Epithelial cell of proximal tubule (primary cell): ENCODE measurements at places on chromosomes 6 and 20. TPM values are rescaled to one million over a fixed set of nuclear protein-coding genes. Genes with fewer than 3 reads are reported as not detected.
A peak's percentile ranks its signal among the peaks of the same experiment; 100 is the strongest.

DNA sequence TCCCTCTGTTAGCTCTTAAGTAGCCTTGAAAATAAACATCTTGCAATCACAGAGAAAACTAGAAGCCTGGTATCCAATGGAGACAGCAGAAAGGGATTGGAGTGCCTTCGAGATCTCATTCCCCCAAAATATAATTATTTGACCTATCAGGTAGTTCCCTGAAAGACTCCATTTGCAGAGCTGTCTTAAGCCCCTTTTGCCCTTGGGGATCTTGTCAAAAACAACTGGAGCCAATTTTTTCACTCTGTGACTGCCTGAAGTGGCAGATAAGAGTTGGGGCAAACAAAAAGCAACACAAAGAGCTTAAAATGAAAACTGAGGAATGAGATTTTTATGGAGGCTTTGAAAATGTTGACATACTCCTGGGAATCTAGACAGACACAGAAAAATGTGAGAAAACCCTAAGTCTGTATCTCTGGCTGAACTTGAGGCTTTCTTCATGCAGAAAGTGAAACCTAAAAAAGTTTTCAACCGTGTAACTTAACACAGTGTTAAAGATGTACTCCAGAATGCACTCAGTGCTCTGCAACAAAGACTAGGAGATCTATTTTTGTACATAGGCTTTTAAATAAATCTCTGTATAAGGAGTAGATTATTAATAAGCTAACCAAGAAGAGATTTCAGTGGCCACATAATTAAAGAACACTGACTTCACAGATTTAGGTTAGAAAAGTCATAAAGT lies 971.1 kb upstream of the MAN1A1 start:
- no peak for DNase-seq

OR2J3 gene
- total RNA-seq = not detected in 2 replicates

VWA7 gene
- total RNA-seq = 0.65 and 2.2 TPM in 2 replicates

NOX3 gene
- total RNA-seq = 0.07 TPM in 1 of 2 replicates, not detected in the other

PPP1R16B gene
- not detected in 2 replicates for total RNA-seq

DNA sequence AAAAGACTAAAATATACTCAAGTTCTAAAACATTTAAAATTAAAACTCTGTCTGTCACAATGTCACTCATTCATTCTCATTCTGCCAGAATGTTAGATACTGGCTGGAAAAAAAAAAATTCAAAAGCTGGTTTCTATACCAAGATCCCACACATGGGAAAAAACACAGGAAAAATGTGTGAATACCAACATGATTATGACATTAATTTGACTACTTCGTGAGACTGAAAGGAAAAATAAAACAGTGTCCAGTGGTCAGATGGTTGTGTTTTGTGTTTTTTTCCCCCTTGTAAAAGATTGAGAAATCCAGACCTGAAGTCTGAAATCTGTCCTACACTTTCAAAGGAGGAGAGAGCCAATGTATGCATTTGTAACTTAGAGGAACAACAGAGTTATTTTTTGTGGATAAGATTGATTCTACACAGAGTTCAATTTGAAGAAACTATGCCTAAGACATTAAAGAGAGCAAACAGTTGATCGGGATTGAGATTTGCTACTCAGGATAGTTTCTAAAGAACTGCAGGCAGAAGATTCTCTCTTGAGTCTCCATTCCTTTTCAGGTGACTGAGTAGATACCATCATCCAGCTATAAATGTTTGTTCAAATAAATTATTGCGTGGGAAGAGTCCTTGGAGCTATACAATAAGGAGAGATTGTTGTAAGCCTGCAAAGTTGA lies 39.2 kb upstream of the TXLNB start:
- DNase-seq = no peak

DNA sequence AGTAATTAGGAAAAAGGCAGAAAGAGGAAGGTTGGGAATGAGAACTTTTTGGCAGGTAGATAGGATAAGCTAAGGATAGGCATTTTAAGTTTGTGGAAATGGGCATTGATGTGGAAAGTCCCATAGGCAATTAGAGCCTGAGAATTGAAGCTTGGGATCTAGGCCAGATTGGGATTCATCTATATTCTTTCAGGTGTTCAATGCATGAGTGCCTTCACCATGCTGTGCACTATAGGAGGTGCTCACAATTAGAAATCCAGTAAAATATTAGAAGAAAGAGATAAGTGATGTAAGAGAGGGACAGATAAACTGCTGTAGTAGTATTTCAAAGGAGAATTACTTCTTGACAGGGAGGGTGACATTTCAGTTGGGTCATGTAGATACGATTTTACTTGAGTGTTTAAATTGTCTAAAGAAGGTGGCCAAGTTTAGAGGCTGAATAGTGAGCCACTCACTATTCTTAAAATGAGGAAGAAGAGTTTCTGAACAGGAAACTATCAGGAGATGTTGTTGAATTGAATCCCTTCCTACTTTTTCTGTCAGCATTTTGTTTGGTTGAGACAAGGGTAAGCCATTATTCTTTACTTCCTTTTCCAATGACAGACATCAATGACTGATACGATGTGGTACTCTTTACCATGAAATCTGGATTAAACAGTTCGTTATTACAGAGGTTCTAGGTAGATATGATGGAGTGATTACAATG lies 31.0 kb upstream of the CTAGE9 start:
- DNase-seq = no peak

PNPLA1 gene
- total RNA-seq = not detected in 2 replicates

- peak; percentile 6 for DNase-seq
These were observed 33.4 kb upstream of the SLC22A1 start for GRCh38 chr6:160088069-160088783.

DNA sequence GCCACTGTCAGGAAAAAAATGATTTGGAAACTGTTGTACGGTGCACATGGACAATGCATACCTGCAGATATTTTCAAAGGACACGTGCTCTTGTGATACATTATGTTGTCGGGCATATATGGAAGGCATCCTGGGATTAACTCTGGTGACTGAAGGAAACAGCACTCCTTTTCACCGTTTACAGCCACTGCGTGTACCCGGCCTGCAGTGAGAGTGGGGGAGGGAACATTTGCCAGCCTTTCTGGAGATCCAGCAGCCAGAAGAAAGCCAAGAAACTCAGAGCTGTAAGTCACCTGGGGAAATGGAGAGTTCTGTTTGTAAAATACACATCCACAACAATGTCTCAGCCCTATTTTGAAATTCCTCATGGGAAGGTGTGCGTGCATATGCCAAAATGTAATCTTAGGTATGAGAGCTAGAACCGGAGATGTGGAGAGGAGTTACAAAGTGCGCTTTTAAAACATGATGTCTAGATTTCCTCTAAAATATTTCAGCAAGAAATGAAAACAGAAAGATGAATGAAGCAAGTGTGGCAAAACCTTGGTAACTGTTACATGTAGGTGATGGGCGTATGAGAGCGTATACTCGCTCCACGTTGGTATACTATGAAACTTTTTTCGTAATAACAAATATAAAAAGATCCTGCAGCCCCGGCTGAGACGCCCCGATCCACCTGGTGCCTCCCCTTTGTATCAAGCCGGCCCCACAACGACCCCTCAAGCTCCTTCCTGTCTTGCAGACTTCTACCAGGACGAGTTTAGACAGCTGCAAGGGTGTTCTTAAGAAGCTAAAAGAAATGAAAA lies 8.6 kb upstream of the FOXF2 start:
- no peak for DNase-seq

RCAN2 gene
- total RNA-seq = 1.4 and 5.3 TPM in 2 replicates

GRCh38 chr6:23650676-23651075 lies 475.3 kb upstream of the NRSN1 start:
- no peak for DNase-seq

- no peak for DNase-seq
These were observed 42.2 kb downstream of the VSTM2L start for GRCh38 chr20:37945091-37945547.

GRCh38 chr20:19995220-19995863 lies 21.8 kb upstream of the NAA20 start:
- no peak for DNase-seq

NOTCH4 gene
- total RNA-seq = 2.0 and 3.3 TPM in 2 replicates

SMIM28 gene
- not detected in 2 replicates for total RNA-seq

GTF3C6 gene
- 85.0 and 92.5 TPM in 2 replicates for total RNA-seq

- DNase-seq = no peak
These were observed 49.4 kb downstream of the TMEM242 start for GRCh38 chr6:157273756-157274470.

DNA sequence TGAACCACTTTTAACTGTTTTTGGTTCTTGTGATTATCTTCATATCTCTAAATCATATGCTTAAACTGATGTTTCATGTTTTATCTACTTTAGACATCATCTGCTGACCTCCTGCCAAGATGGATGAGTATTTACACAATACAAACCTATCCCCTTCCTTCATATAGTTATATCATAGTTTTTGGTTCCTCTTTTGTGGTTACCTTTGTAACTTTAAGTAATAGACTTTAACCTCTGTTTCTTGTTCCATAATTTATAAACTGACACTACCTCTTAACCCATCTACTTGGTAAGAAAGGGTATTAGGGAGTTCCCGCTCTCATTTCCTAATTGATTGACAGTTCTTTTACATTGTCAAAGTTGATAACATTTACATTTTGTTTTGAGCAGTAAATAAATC lies 11.9 kb downstream of the PCMT1 start:
- DNase-seq = no peak

GRCh38 chr6:4693173-4693970 lies 82.8 kb upstream of the CDYL start:
- DNase-seq = no peak

GRCh38 chr20:2899243-2899642 lies 26.0 kb downstream of the PTPRA start:
- no peak for DNase-seq

DNA sequence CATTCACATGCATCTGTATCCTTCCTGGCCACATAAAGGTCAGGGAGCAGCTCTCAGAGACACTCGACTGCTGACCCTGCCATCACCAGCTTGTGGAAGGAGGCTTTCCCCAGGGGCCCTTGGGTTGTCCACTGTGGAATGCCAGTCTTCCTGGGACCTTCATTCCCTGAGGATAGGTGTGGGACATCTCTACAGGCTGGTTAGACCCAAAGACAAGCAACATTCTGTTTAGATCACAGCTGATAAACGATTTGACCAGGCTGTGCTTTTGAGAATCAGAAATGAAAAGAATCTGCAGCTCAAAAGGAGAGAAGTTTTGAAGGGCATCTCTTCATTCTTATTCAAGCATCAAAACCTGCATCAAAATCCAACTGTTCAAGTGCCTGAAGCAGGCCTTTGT lies 18.2 kb upstream of the SH3BGRL2 start:
- no peak for DNase-seq

MTRF1L gene
- total RNA-seq = 18.4 and 19.0 TPM in 2 replicates
